ENCODE measurements at places on chromosomes 5 and 9.

DNA sequence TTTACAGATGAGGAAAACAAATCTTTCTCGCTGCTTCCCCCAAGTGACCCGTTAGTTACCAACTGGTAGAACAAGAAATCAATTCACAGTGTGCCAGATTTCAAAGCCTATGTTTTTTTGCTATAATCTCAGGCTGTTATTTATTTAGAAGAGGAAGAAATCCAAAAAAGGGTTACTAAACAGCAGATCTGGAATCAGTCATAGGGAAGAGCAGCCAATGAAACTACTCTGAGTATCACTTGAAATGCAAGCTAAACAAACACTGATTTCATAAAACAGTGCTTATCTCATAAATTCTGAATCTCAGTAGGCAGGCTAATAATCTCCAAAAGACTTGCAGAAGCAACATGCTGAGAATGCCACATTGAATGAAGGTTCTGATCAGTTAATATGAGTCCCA, 829.5 kb upstream of the ACO1 start:
- no peak for DNase-seq

- no peak for DNase-seq
These were observed 842 bp downstream of the TMED7 start for GRCh38 chr5:115624994-115625393.

GRCh38 chr9:29214690-29215253, 1641.5 kb upstream of the C9orf72 start:
- DNase-seq = no peak

GRCh38 chr5:111472096-111472495, 40.2 kb downstream of the STARD4 start:
- no peak for DNase-seq

DNA sequence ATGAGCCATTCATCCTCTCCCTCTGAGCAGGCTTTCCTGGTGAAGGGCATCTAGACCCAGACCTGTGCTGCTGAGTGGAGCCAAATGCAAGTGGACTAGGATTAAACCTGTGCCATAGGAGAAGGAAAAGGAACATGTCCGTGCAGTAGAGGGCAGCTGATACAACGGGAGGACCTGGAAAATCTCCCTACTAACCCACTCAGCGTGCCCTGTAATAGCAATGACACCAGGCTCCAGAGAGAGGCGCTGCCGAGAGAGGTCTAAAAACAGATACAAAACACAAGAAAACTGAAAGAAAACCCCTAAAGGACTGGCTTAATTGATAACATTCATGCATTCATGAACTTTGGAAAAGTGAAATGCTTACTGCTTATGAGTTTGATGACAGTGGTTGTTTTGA, 60.8 kb downstream of the PFDN1 start:
- no peak for DNase-seq

DNA sequence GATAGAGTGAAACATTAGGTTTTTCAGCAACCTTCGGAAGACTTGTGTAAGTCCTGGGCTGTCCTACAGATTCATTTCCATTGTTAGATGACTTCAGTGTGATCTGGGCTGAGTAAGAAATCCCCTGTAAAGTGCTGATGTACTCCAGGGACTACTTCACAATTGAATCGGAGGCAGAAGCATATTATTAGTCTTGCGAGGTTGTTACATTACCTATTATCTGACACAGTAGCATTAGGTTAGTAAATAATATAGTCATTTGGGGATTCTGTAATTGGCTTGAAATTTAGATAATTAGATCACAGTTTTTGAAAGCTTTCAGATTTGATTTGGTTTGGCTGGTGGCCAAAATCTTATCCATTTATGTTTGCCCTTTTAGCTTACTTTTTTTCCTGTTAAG, 62.4 kb downstream of the DMRT1 start:
- no peak for DNase-seq

- no peak for DNase-seq
These were observed 82.8 kb downstream of the APTX start for GRCh38 chr9:32918628-32919027.

DNA sequence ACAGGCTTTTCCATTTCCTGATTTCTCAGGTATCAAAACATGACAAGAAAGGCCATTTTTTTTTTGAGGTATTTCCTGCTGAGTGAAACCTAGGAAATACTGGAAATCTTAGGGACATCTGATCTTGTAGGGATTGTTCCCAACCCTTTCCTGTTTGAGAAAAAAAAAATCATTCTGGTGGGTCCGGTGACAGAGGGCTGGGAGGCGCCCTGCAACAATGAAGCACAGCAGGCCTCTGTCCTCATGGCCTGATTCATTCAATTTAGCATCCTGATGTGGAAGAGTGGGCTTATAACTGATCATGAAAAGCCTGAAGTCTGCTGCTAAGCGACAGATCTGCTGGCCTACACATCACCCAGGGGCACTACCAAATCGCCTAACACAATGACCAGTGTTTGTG, 3.0 kb upstream of the C9orf153 start:
- DNase-seq = no peak

- DNase-seq = no peak
These were observed 20.3 kb upstream of the ENC1 start for GRCh38 chr5:74660873-74661272.

- DNase-seq = no peak
These were observed 380.4 kb downstream of the PTPRD start for GRCh38 chr9:10232352-10232930.

DNA sequence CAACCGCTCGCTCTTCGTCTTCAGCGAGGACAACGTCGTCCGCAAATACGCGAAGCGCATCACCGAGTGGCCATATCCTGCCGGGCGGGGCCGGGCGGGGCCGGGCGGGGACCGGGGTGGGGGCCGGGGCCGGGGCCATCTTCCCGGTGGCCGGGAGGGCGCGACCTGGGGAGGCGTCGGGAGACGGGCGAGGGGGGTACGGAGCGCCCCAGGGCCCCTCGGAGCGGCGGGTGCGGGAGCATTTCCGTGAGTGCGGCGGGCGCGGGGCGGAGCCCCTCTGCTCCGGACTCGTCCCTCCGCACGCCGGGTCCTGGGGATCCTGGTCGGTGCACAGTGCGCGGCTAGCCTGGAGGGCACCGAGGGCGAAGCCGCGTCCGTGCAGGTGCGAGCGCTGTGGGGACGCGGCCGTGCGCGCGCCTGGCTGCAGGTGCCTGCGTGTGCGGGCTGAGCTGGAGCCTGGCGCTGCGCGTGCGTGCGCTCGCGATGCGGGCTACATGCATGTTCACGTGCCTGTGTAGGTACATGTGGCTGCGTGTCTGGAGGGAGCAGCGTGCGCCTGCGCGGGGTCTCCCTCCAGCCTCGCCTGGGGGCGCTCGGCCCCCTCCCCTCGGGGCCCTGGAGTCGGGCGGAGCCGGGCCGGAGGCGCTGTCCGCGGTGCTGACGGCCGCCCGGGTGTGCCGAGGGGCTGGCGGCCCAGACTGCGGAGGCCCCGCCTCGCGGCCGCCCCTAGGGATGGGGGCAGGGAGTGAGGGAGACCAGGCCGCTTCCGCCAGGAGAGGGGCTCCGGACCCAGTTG, 762 bp downstream of the CACNA1B start:
- no peak for DNase-seq

- no peak for DNase-seq
These were observed 384.7 kb downstream of the BNC2 start for GRCh38 chr9:16485575-16486321.

- DNase-seq = no peak
These were observed 5.2 kb downstream of the HNRNPAB start for GRCh38 chr5:178209334-178210072.

GRCh38 chr5:111117136-111117535, 25.0 kb downstream of the WDR36 start:
- no peak for DNase-seq

- DNase-seq = no peak
These were observed 100.4 kb upstream of the TLE1 start for GRCh38 chr9:81789721-81790120.

DNA sequence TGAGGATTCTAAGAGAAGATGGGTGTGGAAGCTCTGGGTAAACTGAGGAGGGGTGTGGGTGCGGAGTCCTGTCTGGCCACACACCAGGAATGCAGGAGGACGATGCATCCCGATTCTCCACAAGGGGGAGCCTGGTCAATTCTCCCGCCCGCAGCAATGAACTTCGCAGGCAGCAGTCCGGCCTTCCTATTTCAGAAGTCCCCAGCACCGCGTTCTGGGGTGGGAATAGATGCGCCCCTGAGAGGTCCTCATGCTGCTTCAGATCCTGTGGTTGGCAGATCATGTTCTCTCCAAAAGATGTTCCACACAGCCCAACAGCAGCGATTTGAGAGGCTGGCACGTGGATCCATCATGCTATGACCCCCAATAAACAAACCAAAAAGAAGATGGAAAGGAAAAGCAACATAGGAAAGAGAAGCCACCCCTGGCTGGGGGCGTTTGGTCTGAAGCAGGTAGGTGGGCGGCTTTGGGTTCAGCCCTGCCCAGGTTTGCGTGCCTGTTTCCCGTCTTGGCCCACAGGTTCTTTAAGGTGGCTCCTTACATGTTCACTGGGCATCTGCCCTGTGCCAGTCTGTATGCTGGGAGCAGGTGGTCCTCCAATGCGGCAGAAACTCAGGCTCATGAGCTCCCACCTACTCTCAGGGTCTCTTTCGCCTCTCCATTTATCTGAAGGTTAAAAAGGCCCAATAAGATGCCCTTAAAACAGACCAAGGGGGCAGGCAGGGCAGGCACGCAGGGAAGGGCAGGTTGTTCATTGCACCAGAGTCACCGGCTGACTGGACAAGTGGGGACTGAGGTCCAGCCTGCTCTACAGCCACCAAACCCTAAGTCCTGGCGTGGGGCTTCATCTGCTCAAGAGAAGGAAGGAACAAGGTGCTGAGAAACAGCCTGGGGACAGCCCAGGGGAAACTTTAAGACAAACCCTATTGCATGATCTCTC, 171.6 kb downstream of the PAX5 start:
- DNase-seq = no peak

DNA sequence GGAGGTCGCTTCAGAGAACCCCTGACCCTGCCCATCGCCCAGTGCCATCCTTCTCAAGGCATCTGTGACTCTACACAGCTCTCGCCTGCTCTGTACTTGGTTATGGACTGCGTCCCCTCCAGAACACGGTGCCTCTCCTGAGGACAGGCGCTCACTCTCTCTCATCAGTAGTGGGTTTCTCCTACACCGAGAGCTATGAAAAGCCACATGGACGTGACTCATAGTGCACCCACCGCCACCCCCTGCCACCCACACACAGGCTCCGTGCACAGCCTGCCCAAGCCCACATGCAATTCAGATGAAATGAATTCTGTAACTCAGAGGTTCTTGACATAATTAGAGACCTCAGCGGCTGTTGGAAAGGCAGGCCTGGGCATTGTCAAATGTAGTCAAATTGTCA, 13.9 kb downstream of the GTF3C5 start:
- DNase-seq = no peak

DNA sequence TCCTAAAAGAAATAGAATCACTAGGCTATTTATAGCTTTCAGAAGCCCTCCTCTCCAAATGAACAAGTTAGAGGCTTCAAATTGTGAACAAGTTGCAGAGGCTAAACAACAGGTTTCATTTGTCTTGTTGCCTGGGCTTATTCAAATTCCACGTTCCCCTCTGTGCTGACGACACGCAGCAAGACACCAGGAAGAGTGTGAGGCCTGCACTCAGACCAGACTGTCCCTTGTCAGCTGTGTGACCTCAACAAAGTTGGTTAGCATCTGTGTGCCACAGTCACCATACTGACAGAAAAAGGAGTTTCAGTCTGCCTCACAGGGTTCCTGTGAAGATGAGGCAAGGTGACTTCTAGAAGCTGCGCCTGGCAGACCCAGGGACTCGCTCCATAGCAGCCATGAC, 22.1 kb upstream of the GABBR2 start:
- no peak for DNase-seq

DNA sequence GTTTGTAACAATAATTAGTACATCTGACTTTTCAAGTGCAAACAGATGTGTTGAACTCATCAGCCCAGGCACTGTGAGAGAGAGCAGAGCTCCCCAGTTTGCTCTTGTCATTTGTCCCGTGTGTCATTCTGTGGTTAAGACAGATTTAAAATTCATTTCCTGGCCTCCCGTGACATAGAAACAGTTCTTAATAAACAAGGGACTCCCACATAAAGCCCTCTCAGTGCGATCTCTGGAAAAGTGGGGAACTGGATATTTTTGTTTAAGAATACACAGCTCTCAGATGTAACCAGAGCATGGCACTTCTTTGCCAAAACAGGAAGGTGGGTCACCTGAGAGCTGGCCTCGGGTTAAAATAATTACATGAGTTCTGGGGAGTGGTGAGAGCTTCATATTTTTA, 58.6 kb downstream of the PRKACG start:
- DNase-seq = no peak

GRCh38 chr9:93305497-93306020, 121.6 kb downstream of the WNK2 start:
- no peak for DNase-seq

- no peak for DNase-seq
These were observed 4.2 kb downstream of the UBE2QL1 start for GRCh38 chr5:6452622-6453504.

- no peak for DNase-seq
These were observed 3.5 kb upstream of the GBGT1 start for GRCh38 chr9:133167096-133167730.

DNA sequence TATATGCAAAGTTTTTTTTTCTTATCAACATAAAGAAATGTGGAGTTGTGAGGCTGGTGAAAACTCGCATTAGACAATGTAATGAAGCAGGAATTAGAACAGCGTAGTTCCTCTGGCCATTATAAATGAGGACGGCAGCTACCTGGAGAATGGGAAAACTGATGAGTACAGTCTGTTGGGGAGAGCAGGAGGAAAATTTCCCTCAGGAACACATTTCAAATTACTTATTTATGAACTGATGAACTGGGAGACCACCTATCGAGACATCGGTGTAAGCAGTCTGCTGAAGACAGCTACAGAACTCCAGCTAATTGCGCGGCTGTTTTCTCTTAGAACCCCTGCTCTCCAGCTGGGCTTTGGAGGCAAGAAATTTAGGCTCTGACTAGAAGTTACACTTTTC, 343.9 kb upstream of the CLINT1 start:
- DNase-seq = no peak

DNA sequence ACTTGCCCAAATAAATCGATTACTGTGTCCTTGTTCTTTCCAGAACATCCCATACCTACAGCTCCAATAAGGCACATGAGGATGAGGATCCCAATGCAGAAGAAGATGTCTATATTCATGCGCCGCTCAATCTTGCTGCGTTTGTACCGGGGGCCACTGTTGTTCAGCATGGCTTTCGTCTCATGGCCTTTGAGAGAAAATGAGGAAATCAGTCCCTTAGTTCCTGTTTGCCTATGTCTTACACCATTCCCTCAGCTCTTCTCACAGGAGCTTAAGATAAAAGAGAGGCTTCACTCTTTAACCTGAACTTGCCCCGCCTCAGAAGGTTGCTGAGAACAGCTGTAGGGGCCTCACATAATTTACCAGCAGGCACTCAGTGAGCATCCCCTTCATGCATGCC, 211.6 kb downstream of the ATP10B start:
- no peak for DNase-seq
